Natural killer cell (primary cell): ENCODE measurements at places on chromosomes 3 and 15. TPM values are rescaled to one million over a fixed set of nuclear protein-coding genes. Genes with fewer than 3 reads are reported as not detected.

DNA sequence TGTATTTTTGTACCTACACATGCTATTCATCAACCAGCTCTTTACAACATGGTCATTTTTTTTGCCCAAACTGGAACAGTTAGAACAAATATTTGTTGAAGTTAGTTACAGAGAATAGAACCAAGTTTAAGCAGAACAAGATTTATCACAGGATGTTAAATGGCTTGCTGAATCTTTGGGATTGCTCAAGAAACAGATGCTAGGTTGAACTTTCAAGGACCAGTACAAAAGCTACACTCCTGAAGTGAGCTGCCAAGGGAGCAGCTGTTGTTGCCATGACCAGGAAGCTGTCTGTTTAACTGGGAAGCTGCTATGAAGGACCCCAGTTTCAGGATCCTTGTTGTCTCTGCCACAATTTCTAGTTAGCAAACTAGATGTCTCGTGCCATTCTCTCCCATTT lies 53.7 kb downstream of the ZIC1 start:
- H3K4me3 ChIP-seq: no peak overlapping the region
- no peaks in the 10 kb centered on the region for H3K4me1 ChIP-seq
- no peak for DNase-seq
- H3K27ac ChIP-seq: no peak overlapping the region
- H3K27me3 ChIP-seq: no peaks in the 10 kb centered on the region

DNA sequence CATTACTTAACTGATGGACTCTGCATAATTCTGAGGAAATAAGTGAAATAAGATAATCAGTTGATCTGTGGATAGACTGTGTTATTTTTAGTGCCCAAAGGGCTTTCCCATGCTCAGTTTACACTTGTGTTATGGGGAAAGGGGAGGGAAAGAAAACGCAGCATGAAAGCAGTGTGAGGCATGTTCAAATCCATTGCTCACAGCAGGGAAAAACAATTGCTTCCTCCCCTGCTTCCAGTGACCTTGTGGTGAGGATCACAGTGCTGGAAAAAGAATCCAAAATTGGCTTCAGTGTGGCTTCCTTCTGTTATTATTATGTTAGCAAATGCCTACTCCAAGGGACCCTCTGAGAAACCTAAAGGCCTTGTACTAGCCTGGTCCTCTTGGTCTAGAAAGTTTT lies 285.1 kb upstream of the CDIN1 start:
- H3K27me3 ChIP-seq: no peaks in the 10 kb centered on the region
- H3K4me3 ChIP-seq: no peak overlapping the region
- H3K4me1 ChIP-seq: no peaks in the 10 kb centered on the region
- no peaks in the 10 kb centered on the region for H3K36me3 ChIP-seq
- DNase-seq: no peak
- no peak overlapping the region for H3K27ac ChIP-seq

DNA sequence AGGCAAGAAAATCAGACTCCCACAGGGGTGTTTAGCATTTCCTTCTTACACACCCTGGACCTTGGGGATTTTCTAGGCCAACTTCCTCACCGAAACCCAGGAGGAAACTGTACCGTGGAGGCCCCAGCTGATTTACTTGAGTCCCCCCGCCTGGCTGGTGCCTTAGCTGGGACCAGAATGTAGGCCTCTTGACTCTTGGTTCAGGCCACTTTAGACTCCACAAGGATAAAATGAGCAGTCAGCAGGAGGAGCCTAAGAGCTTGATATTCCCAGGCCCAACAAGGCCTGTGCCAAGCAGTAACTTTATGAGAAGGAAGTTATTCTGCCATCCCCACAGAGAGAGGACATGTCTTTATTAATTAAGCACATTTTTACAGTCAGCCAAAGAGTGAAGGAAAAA lies 4.6 kb upstream of the APBA2 start:
- H3K27me3 ChIP-seq: no peaks in the 10 kb centered on the region
- H3K4me3 ChIP-seq: no peak overlapping the region
- DNase-seq: no peak
- peaks cover 7% of the 10 kb centered on the region for H3K4me1 ChIP-seq
- no peaks in the 10 kb centered on the region for H3K36me3 ChIP-seq

DNA sequence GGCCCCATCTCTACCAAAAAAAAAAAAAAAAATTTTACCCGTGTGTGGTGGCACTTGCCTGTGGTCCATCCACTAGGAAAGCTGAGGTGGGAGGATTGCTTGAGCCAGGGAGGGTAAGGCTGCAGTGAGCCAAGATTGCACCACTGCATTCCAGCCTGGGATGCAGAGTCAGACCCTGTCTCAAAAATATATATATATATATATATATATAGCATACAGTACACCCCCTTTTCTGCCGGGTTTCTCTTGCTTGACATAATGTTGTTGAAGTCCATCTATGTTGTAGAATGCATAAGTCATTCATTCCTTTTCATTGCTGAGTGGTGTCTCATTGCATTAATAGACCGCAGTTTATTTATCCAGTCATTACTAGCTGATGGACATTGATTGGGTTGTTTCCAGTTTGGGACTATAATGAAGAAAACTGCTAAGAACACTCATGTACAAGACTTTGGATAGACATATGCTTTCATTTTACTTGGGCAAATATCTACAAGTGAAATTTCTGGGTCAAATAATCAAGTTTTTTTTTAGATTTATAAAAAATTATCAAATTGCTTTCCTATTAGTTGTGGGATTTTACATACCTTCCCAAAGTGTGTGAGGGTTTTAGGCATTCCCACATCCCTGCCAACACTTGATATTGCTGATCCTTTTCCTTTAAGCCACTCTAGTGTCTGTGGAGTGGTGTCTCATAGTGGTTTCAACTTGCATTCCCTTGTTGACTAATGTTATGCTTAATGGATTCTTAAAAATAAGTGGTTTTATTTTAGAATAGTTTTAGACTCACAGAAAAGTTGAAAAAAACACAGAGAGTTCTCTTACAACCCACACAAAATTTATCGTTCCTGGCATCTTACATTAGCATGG lies 2.1 kb upstream of the PRR20G start:
- H3K4me3 ChIP-seq: no peak overlapping the region
- H3K27ac ChIP-seq: no peak overlapping the region
- no peaks in the 10 kb centered on the region for H3K4me1 ChIP-seq

The UBA3 gene
- total RNA-seq: 72.0 TPM

The TMC3 gene
- not detected for total RNA-seq

The PP2D1 gene
- not detected for total RNA-seq

The GOLGA8T gene
- total RNA-seq: 4.0 TPM
